ENCODE measurements at places on chromosomes 11 and 22.

DNA sequence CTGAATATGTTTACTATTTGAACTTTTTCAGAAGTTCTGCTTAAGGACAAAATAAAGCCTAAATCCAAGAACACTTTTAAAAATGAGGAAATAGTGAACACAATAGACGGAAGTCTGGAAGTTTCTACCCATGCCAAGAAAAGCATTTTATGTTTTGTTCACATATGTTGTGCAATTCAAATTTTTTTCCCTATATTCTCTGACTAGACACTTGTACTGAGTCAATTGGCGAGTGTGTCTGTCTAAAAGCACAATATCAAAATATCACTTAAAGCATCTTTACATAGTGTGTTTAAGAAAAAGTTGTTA is 29.2 kb downstream of the INCENP start:
- DNase-seq = no peak

DNA sequence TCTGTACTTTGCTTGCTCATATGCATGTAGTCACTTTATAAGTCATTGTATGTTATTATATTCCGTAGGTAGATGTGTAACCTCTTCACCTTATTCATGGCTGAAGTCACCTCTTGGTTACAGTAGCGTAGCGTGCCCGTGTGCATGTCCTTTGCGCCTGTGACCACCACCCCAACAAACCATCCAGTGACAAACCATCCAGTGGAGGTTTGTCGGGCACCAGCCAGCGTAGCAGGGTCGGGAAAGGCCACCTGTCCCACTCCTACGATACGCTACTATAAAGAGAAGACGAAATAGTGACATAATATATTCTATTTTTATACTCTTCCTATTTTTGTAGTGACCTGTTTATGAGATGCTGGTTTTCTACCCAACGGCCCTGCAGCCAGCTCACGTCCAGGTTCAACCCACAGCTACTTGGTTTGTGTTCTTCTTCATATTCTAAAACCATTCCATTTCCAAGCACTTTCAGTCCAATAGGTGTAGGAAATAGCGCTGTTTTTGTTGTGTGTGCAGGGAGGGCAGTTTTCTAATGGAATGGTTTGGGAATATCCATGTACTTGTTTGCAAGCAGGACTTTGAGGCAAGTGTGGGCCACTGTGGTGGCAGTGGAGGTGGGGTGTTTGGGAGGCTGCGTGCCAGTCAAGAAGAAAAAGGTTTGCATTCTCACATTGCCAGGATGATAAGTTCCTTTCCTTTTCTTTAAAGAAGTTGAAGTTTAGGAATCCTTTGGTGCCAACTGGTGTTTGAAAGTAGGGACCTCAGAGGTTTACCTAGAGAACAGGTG is 11.1 kb downstream of the CCND1 start:
- DNase-seq = no peak

DNA sequence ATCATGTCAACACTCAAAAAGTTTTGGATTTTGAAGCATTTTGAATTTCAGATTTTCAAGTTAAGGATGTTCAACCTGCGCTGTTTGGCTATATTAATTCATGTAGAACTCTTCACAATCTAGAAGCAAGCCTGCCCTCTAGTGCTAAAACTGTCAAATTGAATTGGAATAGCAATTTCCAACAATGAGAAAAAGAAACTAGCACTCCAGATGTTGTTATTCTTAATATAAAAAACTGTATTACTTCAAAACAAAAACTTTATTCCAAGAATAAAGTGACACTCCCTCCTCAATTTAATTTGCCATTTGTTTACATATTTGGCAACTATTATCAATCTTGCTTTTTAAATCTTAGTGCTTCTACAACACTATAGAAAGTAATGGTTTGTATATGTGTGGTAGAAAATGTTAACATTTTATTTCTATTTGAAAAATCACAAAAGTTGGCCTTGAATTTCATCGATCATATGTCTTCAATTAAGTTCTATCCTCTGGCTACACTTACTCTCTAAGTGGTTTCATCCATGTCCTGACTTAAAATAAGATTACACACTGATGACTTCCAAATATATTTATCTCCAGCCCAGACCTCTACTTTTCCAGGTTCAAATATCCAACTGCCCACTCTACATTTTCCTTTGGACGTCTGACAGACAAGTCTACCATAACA is 36.6 kb downstream of the DCUN1D5 start:
- DNase-seq = no peak

DNA sequence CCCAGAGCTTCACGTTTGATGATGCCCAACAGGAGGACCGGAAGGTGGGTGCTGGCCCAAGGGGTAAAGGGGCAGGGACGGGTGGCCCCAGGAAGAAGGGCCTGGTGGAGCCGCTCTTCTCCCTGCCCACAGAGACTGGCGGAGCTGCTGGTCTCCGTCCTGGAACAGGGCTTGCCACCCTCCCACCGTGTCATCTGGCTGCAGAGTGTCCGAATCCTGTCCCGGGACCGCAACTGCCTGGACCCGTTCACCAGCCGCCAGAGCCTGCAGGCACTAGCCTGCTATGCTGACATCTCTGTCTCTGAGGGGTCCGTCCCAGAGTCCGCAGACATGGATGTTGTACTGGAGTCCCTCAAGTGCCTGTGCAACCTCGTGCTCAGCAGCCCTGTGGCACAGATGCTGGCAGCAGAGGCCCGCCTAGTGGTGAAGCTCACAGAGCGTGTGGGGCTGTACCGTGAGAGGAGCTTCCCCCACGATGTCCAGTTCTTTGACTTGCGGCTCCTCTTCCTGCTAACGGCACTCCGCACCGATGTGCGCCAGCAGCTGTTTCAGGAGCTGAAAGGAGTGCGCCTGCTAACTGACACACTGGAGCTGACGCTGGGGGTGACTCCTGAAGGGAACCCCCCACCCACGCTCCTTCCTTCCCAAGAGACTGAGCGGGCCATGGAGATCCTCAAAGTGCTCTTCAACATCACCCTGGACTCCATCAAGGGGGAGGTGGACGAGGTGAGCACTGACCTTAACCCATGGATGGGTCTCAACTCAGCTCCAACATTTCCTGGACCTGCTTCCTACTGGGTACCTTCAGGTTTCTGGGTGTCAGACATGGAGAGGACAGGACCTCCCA is 2.0 kb downstream of the RIC8A start:
- no peak for DNase-seq

- DNase-seq = no peak
These were observed 12.7 kb upstream of the PANX2 start for GRCh38 chr22:50157709-50158375.

- DNase-seq = no peak
These were observed 996.5 kb downstream of the OPCML start for GRCh38 chr11:132535830-132536229.

GRCh38 chr11:2821891-2822290 is 63.7 kb downstream of the CDKN1C start:
- no peak for DNase-seq

DNA sequence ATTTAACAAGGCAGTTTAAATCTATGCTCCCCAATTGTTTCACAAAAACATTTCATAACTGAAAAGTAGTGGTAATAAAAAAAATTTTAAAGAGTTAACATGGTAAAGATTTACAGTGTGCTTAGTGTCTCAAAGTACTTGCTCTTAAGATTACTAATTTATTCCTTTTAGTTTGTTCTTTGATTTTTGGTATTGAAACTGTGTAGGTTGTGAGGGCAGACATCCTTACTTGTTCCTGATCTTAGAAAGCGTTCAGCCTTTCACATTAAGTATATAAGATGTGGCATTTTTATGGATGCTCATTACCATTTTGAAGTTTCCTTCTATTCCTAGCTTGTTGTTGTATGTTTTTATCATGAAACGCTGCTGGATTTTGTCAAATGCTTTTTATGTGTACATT is 32.9 kb downstream of the RAB6A start:
- DNase-seq = no peak
